ENCODE measurements at places on chromosomes 13 and 19.

GRCh38 chr13:95679722-95680121 lies 2.8 kb downstream of the DNAJC3 start:
- DNase-seq, result no peak

- DNase-seq, result peak; percentile 34
These were observed 2.3 kb downstream of the MATK start for GRCh38 chr19:3783660-3784584.

GRCh38 chr13:45909089-45909488 lies 57.5 kb upstream of the SIAH3 start:
- DNase-seq, result no peak

DNA sequence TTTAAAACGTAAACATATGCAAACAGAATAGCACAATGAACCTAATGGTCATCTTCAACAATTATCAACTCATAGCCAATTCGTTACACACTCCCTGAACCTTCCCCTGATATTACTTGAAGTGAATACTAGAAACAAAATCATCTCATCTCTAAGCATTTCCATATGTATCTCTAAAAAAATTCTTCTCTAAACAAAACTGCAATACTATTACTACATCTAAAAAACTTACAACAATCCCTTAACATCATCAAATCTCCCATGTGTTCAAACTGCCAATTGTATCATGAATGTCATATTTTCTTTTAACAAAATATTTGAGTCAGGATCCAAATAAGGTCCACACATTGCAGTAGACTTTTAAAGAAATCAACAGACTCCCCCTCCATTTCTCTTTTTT lies 61.4 kb downstream of the FRY start:
- DNase-seq, result no peak

DNA sequence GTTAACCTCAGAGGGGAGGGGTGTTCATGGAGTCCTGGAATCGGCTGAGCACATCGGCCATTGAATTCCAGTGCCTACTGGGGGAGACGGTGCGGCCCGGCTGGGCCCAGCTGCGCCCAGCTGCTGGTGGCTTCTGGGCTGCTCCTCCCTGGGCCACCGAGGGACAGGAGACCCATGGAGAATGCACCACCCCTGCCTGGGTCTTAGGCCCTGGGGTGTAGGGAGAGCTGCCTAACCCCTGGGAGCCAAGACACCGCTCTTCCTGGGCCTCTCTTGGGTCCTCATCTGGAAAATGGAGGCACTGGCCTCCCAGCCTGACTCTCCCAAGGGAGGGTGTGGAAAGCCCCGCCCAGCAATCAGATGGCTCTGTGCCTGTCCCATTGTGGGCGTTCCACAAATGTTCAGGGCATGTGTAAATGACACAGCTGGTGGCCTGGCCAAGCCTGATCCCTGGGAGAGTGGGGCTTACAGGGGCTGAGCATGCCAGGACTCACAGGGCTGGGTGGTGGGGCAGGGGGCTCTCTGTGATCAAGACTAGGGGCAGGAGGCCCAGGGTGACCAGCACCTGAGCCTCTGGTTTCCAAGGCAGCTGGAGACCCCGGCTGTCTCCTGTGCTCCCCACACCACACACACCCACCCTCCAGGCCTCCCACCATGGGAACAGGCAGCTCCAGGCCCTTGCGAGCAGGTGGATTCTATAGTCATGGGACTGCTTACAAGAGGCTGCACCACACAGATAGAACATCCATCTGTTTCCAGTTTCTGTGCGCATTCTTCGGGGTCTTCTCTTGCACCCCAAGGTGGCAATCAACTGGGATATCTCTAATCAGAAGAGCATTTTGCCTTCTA lies 150.9 kb downstream of the URI1 start:
- no peak for DNase-seq

DNA sequence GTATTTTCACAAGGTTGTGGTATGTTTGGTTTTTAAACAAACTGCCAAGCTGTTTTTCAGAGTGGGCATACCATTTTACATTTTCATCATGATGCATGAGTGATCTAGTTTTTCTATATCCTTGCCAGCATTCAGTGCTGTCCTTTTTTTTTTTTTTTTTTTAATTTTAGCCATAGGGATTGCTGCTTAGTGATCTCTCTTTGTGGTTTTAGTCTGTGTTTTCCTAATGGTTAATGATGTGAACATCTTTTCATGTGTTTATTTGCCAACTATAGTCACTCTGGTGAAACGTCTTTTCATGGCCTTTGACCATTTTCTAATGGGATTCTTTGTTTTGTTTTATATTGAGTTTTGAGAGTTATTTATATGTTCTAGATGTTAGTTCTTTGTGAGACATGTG lies 59.7 kb downstream of the SHISA2 start:
- no peak for DNase-seq

DNA sequence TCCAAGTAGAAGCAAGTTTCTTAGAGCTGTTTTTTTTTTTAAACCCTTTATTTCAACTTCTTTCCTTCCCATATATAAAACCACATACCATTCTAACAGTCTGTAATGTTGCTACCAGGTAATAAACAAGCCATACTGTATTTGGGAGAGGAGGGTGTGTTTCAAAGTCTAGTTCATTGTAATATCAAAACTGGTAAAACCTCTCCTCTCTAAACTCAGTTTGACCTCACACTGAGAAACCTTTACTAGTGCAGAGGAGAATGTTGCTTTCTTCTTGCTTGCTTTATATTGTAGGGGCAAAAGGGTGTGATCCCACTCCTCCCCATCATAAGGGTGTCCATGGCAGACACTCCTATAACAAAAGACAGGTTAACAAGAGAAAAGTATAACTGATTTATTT lies 155.1 kb downstream of the GGACT start:
- DNase-seq, result no peak

DNA sequence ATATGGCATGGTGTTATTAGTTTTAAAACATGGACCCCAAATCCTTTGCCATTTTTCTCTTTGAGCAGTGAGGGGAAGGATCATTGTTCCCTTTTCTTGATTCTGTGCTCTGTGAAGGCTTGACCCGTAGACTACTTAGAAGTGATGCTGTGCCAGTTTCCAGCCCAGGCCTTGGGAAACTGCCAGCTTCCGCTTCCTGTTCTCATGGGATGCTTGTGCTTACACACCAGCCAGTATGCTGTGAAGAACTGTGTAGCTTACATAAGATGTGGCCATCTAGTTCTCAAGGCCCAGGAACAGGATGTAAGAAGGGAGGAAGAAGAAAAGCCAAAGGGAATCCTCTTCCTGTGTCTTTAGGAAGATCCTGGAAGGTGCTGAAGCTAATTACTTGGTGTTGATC lies 180.9 kb downstream of the PCCA start:
- DNase-seq, result no peak

DNA sequence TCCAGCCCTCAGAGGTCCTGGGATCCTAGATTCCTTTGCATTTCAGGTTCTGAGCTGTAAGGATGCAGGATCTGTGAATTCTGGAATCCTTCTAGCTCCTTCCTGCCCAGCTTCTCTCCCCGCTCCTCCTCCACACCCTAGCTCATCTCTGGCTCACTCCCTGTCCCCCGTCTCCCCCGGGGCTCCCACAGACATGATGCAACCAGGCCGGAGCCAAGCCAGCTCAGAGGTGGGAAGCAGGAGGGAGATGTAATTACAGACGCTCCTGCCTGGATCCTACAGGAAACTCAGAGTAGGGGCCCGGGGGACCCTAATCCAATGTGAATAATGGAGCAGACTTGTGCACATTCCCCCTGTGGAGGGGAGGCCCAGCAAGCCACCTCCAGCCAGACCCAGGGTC lies 4.5 kb downstream of the GNG8 start:
- DNase-seq, result no peak

DNA sequence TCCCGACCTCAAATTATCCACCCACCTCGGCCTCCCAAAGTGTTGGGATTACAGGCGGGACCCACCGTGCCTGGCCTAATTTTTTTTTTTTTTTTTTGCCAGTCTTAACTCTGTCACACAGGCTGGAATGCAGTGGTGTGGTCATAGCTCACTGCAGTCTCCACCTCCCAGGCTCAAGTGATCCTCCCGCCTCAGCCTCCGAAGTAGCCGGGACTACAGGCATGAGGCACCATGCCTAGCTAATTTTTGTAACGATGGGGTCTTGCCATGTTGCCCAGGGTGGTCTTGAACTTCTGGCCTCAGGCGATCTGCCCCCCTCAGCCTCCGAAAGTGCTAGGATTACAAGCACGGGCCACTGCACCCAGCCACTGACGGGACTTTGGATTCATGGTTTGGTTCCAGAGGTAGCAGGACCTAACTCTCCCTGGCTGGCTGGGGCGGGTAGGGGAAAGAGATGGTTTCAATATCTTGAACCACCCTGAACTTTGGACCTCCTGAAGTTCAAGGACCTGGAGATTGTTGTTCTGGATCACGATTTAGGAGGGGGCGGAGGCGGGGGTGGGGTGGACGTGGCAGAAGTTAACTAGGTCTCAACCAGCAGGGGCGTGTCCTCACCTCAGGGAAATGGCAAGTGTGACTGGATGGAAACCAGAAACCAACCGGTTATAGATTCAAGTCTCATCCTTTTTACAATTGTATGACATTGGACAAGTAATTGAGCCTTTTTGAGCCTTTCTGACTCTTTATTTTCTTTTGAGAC lies 40.8 kb downstream of the IER2 start:
- peak; percentile 25 for DNase-seq

GRCh38 chr19:49104229-49104864 lies 9.8 kb upstream of the LIN7B start:
- no peak for DNase-seq

- DNase-seq, result no peak
These were observed 3.7 kb downstream of the CDC34 start for GRCh38 chr19:535017-535835.

GRCh38 chr13:29754473-29754806 lies 96.0 kb downstream of the UBL3 start:
- no peak for DNase-seq

- DNase-seq, result no peak
These were observed 189.9 kb downstream of the DACH1 start for GRCh38 chr13:71677124-71677523.

DNA sequence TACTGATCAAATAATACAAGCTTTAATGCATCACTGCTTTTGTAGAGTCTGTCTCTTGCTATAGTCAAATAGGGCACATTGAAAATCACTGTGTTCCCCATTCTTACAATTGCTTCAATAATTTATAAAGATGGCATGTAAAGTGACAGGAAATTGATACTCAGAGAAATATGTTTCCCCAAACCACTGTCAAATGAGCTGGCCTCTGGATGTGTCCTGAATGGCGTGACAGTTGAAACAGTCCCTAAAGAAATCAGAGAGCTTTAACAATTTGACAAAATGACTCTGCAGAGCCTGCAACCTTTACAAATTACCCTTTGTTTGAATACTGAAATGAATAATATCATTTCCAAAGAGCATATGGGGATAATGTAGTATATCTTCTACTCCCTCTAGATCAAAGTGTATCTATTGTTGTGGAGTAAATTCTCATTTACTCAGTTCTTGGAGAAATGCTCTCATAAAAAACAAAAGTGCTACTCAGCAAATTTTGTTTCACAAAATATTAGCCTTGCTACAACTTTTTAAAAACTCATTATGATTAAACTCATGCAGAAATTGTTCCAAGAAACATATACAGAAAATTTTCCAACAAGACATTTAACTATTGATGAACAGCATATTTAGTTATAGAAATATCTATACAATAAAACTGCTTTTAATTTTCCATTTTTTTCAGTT lies 763.2 kb upstream of the SPRY2 start:
- no peak for DNase-seq

GRCh38 chr13:47726394-47726793 lies 274.7 kb downstream of the SUCLA2 start:
- no peak for DNase-seq

DNA sequence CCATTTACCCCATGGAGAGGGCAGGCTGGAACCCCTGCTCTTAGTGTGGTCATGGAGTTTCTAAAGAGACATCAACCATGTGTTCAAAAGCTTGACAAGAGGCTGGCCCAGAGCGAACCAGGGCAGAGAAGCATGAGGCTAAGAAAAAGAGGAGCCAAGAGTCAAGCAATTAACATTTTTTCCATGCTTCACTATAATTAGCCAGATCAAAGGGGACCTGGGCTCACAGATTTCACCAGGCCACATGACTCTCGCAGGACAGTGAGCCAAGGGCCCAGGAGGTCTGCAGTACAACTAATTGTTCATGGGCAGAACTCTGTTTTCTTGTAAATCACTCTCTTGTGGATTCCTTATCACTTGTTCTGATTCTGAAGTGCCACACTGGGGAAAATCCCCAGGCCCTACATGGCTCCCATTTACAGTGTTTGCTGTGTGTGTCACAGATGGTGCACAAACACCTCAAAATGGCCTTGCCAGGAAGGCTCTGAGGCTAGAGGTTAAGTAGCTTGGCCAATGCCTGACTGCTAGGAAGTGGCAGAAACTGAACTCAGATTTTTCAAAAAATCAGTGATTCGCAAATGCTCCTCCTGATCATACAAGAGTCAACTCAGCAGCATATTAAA lies 101.2 kb downstream of the LHFPL6 start:
- DNase-seq, result no peak

- no peak for DNase-seq
These were observed 5.9 kb downstream of the KMT2B start for GRCh38 chr19:35723671-35724070.

- no peak for DNase-seq
These were observed 29.1 kb upstream of the DCLK1 start for GRCh38 chr13:36160297-36160696.

DNA sequence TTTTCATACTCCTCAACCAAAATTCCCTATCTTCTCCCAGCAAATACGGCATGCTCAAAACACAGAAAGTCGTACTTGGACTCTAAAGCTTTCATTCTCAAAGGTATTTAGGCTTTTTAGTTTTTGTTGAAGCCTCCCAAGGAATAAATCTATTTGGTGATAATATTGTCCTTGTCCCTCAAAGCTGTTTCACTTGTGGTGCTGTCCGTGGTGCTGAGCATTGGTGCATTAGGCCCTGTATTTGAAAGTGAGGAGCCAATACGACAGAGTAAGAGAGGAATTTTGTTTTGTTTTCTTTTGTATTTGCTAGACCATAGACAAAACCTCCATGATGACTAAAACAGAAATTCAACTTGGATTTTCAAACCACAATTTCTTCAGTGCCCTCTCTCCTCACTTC lies 3.2 kb upstream of the LGALS13 start:
- DNase-seq, result peak; percentile 6

GRCh38 chr13:20369886-20370361 lies 137.8 kb upstream of the GJB6 start:
- no peak for DNase-seq

DNA sequence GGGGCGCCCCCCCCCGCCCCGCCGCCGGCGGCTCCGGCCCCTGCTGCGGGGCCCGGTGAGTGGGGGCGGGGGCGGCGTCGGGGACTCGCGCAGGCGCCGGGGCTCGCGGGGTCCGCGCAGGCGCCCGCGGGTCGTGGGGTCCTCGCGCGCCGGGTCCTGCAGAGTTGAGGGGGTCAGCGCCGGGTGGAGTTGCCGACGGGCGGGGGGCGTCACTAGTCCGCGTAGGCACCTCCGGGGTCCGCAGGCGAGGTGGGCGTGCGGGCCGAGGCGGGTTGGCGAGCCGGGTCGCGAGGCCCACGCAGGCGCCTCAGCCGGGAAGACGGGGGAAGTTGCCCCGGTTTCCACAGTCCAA lies 365 bp downstream of the PPP6R1 start:
- no peak for DNase-seq

- no peak for DNase-seq
These were observed 4.9 kb downstream of the SMG9 start for GRCh38 chr19:43749898-43750297.

- no peak for DNase-seq
These were observed 31.8 kb downstream of the TPP2 start for GRCh38 chr13:102628559-102628958.

Data from stimulated activated CD8-positive, alpha-beta memory T cell treated with anti-CD3 and anti-CD28 coated beads, Interleukin-4, amount 100 ng/mL, for 24 hours (primary cell).